Activated CD8-positive, alpha-beta memory T cell treated with anti-CD3 and anti-CD28 coated beads, Interleukin-2, amount 50 U/mL, for 4 hours (primary cell): ENCODE measurements at places on chromosomes 16 and 17.
A peak's percentile ranks its signal among the peaks of the same experiment; 100 is the strongest.

- DNase-seq: no peak
These were observed 49.9 kb downstream of the ADCY7 start for GRCh38 chr16:50316102-50316847.

DNA sequence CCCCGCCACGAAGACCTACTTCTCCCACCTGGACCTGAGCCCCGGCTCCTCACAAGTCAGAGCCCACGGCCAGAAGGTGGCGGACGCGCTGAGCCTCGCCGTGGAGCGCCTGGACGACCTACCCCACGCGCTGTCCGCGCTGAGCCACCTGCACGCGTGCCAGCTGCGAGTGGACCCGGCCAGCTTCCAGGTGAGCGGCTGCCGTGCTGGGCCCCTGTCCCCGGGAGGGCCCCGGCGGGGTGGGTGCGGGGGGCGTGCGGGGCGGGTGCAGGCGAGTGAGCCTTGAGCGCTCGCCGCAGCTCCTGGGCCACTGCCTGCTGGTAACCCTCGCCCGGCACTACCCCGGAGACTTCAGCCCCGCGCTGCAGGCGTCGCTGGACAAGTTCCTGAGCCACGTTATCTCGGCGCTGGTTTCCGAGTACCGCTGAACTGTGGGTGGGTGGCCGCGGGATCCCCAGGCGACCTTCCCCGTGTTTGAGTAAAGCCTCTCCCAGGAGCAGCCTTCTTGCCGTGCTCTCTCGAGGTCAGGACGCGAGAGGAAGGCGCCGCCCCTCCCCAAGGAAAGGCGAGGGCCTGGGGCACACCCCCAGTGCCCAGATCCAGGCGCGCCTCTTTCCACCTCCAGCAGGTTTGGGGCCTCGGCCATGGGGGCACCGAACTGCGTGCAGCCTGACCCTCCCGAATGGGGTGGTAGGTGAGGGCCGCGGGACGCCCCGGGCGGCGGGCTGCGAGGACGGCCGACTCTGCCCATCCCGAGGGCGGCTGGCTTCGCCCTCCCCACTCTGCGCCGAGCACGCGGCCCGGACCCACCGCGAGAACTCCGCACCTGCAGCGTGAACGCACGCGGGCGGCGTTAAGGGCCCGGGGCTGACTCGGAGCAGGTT lies 664 bp downstream of the HBQ1 start:
- DNase-seq: peak; percentile 85

- no peak for DNase-seq
These were observed 26.1 kb downstream of the BCL7C start for GRCh38 chr16:30867747-30868146.

DNA sequence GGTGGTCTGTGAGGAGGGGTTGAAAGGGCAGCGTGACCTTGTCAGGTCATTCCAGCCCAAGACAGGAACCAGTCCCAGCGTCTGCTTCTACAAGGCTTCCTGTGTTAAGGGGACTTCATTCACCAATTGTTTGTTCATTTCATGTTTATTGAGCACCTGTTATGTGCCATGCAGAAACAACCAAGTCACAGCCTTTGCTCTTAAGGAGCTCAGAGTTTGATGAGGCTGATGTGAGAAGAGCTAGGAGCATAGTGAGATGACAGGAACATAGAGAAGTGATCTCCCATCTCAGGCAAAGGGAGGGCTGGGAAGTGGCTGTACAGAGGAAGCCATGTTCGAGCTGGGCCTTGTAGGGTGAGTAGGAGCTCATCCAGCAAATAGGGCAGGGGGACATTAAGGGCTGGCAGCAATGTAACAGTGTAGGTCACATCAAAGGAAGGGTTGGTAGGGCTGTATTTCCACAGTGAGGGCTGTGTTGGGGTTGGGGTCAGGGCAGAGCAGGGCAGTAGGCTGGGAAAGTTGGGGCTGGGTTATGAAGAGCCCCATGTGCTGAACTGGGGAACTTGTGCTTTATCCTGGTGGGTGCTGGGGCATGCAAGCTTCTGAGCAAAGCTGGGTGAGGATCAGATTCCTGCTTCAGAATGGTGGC lies 79.8 kb downstream of the ARHGAP23 start:
- DNase-seq: no peak

DNA sequence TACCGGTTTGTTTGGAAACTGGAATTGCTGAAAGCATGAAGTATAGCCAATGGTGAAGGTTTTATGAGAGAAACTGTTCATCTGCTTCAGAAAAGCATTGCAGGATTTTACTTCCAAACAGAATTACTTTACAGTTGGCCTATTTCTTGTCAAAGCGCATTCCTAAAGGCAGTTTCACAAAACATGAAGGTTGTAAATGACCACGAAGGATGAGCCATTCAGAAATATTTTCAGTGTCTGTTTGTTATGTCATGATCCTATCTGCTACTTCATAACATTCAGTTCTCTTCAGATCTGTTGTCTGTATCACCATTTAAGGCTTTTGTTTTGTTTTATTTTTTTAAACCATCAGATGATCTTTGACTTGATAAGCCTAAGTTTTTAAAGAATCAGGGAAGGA lies 45.7 kb downstream of the AATF start:
- DNase-seq: no peak

GRCh38 chr17:11935734-11936406 lies 61.4 kb downstream of the ZNF18 start:
- no peak for DNase-seq

GRCh38 chr17:73546114-73546513 lies 98.1 kb downstream of the SDK2 start:
- DNase-seq: no peak
